ENCODE measurements at places on chromosomes 3 and 15.

DNA sequence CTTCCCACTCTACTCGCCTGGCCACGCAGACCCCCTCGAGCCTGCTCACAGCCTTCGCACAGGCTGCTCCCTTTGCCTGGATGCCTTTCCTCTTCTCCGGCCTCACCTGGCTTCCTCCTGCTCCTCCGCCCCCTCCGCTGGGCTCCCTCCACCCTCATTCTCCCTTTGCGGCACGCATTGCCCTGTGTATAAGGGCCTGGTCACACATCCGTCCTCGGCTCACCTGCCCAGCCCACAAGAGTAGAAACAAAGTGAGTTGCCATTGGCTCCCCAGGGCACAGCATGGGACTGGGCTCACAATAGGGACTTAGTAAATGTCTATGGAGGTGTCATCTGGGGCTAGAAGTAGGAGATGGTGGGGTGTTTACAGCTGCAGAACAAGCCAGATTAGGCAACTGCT is 4.2 kb downstream of the PLXND1 start:
- no peak for DNase-seq

DNA sequence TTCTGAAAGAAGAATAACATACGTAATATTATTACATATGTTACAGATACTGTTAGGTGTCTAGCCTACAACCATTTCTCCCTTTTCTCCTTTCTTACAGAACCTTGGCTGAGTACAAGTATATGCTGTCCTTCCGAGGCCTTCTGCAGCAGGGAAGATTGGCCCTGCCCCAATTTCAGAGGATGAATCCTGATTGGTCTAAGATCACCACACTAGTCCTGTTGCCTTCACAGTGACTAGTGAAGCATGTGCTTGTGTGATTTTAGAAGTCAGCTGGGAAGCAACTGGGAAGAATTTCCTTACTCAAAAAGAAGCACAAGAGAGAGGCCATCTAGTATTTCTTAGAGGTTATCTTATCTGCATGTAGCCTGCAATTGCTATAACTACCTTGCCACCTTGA is 30.6 kb upstream of the MECOM start:
- DNase-seq: no peak

- no peak for DNase-seq
These were observed 25.8 kb upstream of the MFGE8 start for GRCh38 chr15:88938802-88939485.

DNA sequence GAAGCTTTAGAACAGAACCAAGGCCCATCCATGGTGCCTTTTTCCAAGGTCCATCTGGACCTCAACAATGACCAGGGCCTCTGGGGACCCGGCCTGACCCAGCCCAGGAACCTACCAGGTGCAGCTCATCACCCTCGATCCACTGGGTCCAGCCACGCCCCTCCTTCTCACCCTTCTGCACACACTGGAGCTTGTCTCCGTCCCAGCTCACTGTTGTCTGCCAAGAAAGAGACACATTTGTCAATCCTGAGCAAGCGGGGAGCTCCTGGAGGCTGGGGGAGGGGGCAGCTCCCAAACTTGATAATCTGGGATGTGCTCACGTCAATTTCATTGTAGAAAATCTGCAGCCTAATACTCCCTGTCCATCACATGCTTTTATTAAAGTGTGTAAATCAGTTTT is 21.2 kb downstream of the RBP1 start:
- no peak for DNase-seq

DNA sequence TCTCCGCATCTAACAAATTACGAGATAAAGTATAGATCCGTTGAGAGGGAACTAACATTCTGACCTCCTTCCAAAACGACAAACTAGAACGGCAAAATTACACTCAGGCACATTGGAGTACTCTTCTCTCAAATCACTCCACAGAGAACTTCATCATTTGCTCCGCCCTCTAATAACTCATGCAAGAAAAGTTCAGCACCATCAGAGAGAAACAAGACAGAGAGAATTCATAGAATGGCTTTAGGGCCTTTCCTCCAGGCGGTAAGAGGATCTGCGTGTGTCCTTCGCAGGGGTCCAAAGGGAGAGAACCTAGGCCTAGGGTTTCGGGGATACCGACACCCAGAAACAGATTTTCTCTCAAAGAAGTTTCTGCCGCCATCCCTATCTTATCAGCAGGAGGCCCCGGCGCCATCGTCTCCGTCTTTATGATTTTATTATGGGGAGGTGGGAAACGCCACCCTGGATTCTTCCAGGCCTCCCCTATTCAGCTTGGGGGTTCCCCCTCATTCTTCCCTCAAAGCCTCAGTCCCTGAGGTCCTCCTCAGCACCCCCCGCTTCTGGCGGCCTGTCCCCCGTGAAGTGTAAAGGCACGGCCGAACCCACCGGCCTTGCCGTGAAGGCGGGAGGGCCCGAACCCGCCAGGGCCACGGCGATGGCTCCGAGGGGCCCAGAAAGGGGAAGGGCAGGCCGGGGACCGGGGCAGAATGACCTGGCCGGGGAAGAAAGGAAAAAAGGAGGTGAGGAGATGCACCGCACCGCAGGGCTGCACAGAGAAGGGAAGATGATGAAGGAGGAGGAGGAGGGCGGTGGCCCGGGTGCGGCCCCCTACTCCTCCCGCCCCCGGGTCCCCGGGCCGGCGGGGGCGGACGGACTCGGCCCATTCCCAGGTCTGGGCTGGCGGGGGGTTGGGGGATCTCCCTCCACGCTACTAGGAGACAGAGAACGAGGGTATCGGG is 768 bp downstream of the UBXN7 start:
- DNase-seq: no peak

GRCh38 chr3:78804251-78805037 is 963.4 kb downstream of the ROBO1 start:
- DNase-seq: no peak

- no peak for DNase-seq
These were observed 1029.9 kb upstream of the CADM2 start for GRCh38 chr3:83928903-83929302.

GRCh38 chr15:74167891-74168331 is 5.6 kb upstream of the ISLR start:
- DNase-seq: no peak

Data from stimulated activated CD8-positive, alpha-beta memory T cell treated with anti-CD3 and anti-CD28 coated beads, Interleukin-7, amount 100 ng/mL, for 1 hour (primary cell).